NCI-H460 (cell line): ENCODE measurements at places on chromosomes 3 and 15.

- no peak for DNase-seq
Observed at GRCh38 chr3:119483101-119483500, 14.3 kb downstream of the POGLUT1 start.

DNA sequence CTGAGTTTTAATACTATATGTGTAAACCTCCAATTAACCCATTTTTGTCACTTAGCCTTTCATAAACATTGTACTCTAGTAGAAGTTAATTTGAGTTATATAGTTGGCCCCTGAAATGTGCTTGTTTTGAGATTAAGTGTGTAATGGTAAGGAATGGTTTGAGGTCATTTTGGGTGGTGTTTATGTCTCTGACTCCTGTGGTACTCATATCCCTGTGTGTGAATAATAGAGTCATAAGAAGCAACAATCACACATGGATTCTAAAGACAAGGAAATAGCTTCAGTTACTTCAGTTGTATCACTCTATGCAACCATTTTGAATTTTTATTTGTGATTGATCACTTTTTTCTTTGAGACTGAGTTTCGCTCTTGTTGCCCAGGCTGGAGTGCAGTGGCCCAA lies 408.5 kb downstream of the MFSD1 start:
- no peak for DNase-seq

- no peak for DNase-seq
Observed at GRCh38 chr3:106249159-106249558, 380.3 kb upstream of the CBLB start.

DNA sequence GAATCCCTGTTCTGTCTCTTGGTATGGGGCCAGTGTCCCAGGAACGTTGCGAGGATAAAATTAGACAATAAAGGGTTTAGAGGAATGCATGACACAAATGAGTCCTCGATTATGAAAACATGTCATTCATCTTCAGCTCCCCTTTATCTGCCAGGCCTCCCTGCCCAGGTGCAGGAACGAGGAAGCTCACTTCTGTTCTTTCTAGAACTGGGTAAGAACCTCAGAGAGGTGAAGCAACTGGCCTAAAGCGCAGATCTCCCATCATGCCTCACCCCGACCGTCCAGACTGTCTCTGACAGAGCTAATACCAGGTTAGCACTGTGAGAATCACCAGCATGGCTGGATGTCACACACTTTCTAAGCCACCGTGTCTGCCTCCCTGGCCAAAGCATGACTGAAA lies 1.5 kb upstream of the ITIH1 start:
- no peak for DNase-seq

DNA sequence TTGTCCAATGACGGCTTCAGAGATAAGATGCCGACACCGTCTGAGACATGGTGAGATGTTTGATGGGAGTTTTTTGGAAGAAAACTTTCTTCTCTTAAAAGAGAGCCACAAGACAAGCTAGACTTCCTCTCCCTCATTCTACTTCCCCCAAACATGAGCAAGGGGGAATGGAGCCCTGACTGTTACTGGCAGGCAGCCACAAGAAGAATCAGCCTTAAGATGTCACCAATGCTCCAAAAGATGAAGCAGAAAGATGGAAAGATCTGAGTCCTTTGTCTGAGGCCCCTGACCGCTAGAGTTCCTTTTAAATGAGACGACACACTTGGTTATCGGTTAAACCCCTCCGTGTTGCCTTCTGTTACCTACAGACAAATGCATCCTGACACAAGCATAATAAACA lies 108.7 kb downstream of the ST8SIA2 start:
- DNase-seq = no peak

DNA sequence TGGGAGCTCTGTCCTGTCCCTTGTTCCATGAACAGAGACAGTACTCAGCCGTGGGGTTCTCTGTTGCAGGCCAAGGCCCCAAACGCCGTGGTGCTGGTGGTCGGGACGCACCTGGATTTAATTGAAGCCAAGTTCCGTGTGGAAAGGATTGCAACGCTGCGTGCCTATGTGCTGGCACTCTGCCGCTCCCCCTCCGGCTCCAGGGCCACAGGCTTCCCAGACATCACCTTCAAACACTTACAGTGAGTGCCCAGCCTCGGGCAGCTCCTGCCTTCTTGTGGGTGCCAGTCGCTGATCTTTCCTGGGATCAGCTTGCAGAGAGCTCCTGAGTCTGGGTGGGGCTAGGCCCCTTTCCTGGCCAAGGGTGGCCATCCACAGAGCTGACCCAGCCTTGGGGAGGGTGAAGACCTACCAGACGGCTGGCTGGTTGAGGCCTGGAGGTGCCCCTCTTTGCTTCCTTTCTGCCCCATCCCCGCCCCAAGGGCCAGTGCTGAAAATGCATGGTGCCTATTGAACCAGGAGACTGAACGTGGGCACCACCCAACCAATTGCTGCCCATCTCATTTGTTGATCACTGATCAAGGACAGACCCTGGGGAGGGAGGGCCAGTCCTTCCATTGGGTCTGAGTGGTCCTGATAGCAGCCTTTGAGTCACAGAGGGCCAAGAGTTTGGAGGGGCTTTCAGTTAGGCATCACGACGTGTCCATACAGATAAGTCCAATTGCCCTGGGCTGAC lies 106.9 kb downstream of the LRRK1 start:
- no peak for DNase-seq

DNA sequence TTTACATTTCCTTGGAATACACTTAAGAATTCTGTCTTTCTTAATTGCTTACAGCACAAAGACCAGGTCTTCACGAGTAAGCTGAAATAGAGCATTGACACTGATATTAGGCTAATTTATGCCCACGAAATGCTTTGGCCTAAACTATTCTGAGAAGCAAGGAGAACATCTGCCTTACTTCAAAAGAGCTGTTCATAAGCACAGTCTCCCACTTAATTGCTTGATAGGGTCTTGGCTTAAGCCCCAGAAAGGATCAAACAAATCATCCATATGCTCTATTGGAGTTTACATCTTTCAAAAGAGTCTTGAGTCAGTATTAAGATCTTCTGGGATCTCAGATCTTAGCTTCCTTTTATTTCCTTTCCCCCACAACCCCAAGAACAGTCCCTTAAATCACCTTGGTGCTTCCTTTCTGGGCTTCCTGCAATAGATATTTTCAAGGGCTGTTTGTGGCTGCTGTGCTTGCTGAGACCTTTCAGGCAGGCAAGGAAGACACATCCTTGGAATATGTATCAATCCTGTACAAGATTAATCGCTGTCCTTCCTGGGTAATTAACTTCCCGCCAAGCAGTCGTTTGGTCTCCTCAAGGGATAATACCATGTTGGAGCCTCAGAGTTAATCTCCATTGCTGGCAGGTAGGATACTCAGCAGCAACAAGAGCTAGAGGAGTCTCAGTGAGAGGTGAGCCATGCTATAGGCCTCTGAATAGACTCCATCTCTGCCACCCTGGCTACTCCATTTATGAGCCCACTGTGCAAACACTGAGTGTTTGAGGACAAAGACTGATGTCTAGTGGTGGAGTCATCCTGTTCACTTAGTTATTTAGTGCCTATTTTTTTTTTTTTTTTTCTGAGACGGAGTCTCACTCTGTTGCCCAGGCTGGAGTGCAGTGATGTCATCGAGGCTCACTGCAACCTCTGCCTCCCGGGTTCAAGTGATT lies 37.1 kb downstream of the TMEM158 start:
- DNase-seq = no peak

- DNase-seq = no peak
Observed at GRCh38 chr15:96693990-96694517, 363.6 kb downstream of the NR2F2 start.

DNA sequence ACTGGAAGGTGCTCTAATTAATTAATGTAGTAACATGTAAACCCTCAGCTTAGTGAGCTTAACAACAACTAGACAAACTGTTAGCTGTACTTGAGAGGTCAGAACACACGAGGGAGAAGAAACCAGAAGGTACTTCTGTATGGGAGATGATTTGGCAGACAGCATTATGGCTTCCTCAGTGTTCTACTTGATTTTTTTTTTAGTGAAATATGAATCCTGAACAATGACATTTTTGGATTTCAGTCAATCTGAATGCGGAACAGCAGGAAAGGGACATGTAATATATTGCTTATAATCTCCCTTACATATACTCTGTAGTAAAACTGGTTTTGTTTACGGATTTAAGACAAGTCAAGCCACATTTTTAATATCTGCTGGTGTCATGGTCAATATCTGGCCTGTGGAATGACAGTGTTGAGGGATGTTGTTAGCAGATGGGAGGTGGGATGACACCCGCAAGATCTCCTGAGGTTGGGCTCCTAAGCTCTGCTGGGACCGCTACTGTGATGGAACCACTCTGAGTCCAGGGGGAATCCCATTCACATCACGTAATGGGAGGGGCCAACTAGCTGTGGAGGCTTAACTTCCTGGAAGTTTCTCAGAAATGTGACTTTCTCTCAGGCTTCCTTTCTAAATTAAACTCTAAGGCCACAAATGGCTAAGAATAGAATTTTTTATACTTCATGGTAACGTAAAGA lies 18.7 kb downstream of the TNFAIP8L3 start:
- no peak for DNase-seq

- no peak for DNase-seq
Observed at GRCh38 chr15:63463793-63464192, 40.6 kb upstream of the USP3 start.

DNA sequence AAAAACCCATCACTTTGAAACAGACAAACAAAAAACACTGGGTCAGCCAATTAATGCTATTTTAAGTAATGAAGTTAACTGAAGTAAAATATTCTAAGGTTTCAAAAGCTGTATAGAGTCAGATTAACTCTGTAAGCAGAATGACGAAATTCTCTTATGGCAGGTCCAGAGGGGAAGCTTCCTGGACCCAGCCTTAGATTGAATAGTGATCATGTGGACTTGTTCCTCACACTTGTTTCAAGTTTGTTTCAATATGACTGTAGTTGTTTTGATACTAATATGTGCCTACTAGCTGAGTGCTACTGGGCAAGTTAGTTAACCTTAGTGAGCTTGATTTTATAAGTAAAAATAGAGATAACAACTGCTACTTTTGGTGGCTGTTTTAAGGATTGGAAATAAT lies 32.6 kb downstream of the PLS1 start:
- no peak for DNase-seq

GRCh38 chr3:170802164-170803151 lies 67.5 kb downstream of the RPL22L1 start:
- DNase-seq = peak; percentile 33

GRCh38 chr15:75167588-75168350 lies 33.9 kb upstream of the C15orf39 start:
- DNase-seq = peak; percentile 40

- DNase-seq = no peak
Observed at GRCh38 chr3:13189639-13190377, 116.6 kb upstream of the IQSEC1 start.

DNA sequence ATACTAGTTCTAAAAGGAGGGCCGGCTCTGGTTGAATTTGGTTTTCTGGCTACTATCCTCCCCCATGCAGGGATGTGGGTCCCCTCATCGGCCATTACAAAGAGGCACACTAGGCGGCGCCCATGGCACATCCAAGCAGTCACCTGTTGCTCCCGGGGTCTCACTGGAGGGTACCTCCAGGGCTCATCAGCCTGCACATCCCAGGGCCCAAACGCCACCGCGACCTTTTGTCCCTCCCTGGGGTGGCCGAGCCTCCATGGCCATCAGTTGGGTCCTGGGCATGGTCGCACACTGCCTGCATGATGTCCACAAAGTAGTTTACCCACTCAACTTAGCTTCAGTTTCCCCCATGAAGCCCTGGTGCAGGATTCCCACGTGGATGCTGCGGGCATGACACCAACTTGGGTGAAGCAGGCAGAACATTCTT lies 28.3 kb downstream of the IDH3A start:
- DNase-seq = no peak

DNA sequence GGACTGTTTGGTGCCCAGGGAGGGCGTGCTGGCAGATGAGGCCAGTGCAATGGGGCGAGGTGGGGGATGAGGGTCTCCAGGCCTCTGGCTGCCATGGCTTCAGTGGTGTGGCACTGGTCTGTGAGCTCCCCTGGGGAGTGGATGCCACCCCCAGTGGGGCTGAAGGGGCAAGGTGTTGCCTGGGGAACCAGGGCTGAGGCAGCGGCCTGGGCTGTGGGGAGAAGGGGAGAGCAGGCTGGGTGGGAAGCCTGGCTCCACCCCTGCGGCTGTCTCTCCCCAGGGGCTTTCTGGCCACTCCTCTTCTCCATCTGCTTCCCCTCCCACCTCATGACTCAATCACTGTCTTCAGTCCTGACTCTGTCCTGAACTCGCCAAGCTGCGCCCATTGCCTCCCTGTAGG lies 88.4 kb upstream of the TLE3 start:
- DNase-seq = no peak
